ENCODE measurements at places on chromosomes 13 and 19.

DNA sequence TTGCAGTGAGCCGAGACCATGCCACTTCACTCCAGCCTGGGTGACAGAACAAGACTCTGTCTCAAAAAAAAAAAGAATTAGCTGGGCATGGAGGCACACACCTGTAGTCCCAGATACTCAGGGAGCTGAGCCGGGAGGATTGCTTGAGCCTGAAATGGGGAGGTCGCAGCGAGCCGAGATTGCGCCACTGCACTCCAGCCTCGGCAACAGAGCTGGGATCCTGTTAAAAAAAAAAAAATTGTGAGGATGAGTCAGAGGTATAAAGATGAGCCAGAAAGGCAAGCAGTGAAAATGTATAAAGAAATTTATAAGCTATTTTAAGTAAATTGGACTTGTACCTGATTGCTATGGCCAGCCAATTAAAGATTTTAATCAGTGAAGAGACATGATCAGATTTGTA lies 21.1 kb downstream of the KBTBD6 start:
- DNase-seq, result no peak

DNA sequence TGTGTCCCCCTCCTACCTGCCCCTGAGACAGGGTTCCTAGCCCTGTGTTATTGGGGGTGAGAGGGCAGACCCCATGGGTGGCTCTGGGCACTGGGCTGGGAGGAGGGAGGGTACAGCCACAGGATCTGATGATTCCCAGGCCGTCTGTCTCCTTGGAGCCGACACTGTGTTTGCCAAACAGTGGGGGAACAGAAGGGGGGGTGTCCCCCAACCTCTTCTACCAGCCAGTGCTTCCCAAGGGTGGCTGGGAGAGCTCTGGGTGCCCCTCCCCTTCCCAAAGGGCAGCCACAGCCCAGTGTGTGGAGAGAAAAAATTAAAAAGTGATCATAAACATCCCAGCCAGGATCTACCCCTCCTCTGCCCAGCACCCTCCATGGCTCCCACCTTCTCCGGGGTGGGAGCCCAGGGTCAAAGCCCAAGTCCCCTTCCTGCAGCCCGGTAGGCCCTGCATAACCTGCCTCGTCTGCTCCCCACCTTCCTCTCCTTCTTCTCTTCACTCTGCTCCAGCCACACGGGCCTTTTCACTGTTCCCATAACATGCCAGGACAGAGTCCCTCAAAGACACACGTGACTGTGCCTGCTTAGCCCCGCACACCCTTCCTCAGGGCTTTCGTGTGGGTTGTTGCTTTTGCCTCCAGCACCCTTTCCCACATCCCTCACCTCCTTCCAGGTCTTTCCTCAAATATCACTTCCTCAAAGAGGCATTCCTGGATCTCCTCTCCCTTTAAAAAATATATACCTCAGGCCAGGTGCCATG lies 1.4 kb upstream of the PLIN4 start:
- no peak for DNase-seq

- DNase-seq, result no peak
Observed at GRCh38 chr13:71722206-71722605, 144.8 kb downstream of the DACH1 start.

DNA sequence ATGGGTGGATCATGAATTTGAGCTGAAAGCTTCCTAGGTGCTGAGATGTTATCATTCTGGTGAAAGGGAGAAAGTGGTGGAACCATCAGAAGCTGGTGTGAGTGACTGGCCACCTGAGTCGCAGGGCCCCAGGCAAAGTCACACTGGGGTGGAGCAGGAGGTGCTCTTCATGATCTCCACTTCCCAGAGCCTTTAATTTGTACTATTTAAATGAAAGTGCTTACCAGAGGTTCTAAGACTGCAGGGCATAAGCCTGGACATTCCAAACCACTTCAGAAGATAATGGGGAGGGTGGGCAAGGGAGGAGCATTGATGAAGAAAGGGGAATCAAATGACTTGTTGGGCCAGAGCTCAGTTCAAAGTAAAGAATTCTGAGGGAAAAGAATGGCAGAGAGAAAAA lies 156.1 kb downstream of the RGCC start:
- no peak for DNase-seq

- no peak for DNase-seq
Observed at GRCh38 chr19:13613447-13613846, 107.2 kb upstream of the CACNA1A start.

GRCh38 chr13:60094385-60095088 lies 69.2 kb downstream of the DIAPH3 start:
- no peak for DNase-seq

DNA sequence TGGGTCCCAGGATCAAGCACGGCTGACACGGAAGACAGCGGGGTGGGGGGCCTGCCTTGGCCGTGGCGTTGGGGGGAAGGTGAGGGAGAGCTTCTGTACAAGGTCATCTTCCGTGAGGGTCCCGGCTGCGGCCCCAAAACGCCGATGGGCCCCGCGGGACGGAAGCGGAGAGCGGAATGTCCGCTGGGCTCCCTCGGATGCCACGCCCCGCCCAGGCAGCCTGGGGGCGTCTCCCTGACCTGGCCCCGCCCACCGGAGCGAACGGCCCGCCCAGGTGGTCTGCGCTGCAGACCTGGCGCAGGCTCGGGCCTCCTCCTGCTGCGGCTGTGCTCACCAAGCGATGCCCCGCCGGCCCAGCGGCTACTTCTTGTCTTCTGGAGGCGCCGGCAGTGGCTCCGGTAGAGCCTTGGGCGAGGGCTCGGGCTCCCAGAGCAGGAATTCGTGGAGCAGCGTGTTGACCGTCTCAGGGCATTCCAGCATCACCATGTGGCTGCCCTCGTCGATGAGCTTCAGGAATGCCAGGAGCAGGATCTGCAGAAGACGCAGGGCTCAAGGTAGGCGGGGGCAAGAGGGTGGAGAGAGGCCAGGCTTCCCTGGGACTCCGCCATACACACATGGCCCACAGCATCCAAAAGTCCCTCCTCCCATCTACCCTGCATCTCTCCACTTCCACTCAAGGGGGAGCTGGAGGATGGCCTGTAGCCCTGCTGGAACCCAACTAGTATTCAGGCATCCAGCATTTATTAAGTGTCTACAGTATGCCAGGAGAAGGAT lies 10.7 kb downstream of the ABHD8 start:
- DNase-seq, result peak; percentile 64

GRCh38 chr13:110158226-110158625 lies 148.7 kb downstream of the COL4A1 start:
- no peak for DNase-seq

- DNase-seq, result no peak
Observed at GRCh38 chr13:75760131-75761021, 124.2 kb downstream of the LMO7 start.

DNA sequence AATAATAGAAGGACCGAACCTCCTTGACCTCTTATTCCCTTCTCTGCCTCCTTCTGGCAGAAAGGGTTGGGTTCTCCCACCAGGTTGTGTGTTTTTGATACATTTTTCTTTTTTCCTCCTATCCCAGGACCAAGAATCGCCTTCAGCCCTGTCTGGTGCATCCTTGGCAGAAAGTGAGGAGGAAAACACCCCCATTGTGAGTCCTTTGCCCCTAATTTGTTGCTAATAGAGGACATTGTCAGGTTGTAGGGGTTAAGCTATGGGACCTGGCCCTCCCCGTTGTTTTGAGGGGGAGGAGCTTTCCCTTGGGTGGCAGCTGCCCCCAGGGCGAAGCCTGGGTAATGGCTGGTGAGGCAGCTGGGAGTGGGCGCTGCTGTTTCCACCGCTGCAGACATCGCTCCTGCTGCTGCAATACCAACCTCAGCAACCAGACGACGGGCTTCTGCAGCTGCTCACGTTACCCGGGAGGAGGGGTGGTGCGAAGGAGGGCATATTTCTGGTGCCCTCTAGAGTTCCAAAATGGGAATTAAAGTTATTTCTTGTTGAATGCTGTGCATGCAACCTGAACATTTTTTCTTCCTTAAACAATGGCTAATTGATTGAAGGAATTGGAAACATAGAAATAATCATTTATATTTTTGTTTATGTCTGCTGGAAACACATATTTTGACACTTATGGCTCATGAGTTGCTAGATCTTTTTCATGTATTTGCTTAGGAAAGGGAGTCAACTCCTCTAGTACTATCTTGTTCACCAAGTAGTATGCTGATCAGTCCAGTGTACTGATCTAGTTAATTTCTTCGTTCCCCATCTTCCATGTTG lies 1.5 kb downstream of the ZMYM2 start:
- DNase-seq, result peak; percentile 71

All from NCI-H446 (cell line).